ENCODE measurements at places on chromosomes 12 and 14.

DNA sequence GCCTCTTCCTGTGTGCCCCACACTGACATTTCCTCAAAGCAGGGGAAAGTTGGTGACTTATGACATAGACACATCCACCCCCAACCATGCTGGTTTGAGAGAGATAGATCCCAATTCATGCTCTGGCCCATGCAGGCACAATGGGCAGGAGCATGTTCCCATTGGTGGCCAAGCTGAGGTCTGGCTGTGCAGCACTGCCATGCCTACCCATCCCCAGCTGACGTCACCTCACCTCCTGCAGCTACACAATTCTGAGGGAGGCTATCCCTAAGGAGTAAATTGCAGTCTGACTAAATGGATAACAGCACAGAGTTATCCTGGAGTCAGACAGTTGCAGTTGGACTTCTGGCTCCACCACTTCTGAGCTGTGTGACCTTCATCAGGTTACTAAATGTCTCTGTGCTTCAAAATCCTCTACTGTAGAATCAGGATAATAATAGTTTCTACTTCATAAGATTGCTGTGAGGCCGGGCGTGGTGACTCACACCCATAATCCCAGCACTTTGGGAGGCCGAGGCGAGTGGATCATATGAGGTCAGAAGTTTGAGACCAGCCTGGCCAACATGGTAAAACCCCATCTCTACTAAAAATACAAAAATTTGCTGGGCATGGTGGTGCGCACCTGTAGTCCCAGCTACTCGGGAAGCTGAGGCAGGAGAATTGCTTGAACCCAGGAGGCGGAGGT is 323.9 kb downstream of the BCL11B start:
- no peak for DNase-seq

- DNase-seq = no peak
These were observed 25.2 kb downstream of the NGB start for GRCh38 chr14:77245820-77246219.

GRCh38 chr14:100660882-100661635 is 65.6 kb upstream of the DLK1 start:
- DNase-seq = peak; percentile 26

GRCh38 chr12:58907391-58907790 is 12.9 kb downstream of the LRIG3 start:
- no peak for DNase-seq

DNA sequence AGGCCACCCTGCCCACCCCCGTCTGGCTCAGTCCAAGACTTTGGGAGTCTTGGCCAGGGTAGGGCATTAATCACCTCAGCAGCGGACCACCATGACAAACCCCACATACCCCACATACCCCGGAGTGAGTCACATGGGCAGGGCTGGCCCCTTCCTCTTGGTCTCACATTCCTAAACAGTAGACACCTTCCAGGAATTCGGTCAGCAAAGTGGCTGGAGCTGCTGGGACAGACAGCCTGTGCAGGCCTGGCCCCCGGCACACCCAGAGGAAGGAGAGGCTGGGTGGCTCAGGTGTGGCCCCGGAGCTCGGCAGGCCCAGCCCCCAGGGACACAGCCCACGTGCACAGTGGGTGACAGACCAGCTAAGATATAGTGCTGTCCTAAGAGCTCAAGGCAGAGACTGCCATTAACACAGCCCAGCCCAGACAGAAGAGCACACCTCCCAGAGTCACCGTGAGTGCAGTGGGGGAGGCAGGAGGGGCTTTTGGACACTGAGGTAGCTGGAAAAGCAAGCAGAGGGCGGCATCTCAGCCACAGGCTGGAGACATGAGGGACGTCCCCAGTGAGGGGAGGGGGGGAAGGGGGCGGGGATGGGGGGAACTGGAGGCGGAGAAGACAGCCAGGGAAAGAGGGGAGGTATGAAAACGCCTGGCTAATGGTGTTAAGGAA is 24.0 kb downstream of the CCDC85C start:
- DNase-seq = peak; percentile 97

GRCh38 chr12:79690142-79690637 is 574 bp downstream of the PAWR start:
- no peak for DNase-seq

Data from foreskin keratinocyte (primary cell).